ENCODE measurements at places on chromosomes 6 and 20. TPM values are rescaled to one million over a fixed set of nuclear protein-coding genes. Genes with fewer than 3 reads are reported as not detected.

DNA sequence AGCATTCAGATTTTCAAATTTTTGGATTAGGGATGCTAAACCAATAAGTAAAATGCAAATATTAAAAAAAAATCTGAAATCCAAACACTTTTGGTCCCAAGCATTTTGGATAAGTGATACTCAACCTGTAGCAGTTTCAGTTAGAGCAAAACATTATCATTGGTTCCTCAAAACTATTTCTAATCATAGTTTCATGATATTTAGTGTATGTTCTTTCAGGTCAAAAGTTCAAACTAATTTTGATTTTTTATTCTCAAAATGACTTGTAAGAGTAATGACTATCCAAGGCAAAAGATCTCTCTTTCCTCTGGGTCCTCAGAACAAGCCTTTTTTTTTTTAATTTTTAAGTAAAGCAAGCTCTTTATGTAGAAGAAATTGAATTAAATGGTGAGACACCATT, 64.0 kb upstream of the TFB1M start:
- DNase-seq: no peak

Gene VSX1
- polyA plus RNA-seq: not detected

Gene DYNLT1
- 368 TPM for polyA plus RNA-seq

Gene PTCRA
- not detected for polyA plus RNA-seq

DNA sequence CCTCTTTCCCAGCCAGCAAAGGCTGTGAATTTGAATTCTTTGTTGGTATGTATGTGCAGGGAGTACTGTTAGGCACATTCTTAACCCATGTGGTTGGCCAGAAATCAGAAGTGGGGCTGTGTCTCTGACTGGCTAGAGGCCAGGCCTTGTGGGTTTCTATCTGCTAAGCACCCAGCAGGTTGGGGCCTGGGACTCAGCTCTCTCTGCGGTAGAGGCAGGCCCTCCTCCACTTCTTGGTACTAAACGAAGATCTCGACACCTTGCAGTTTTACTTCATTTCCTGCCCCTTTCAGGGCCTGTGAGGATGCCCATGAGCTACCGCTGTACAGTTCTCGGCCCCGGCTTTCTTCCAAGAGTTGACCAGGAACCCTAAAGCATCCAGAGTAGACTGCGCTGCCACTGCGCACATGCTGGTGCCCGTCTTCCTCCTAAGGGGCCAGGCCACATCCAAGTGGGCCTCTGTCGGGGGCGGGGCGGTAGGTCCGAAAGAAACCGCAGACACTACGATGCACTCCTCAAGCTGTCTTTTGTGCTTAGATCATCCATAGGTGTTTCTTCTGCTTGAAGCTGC, 51.1 kb downstream of the TCP11 start:
- peak; percentile 60 for DNase-seq

Gene ARMH2
- not detected for polyA plus RNA-seq

Gene CST3
- polyA plus RNA-seq: 784 TPM

DNA sequence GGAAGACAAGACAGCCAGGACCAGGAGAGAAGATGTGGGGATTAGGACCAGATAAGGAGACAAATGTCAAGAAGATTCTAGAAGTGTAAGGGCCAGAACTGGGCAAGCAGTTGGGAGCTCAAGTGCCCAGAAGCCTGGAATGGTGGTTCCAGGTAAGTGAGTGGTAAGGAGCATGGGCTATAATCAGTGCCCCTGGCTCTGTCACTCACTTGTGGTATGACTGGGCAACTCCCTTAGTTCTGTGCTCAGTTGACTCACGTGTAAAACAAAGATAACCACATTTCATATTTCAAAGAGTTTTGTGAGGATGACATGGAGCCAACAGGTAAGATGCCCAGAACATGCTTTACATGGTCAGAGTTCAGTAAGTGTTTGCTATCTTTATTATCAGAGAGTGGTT, 11.2 kb downstream of the CCDC167 start:
- no peak for DNase-seq

GRCh38 chr20:49969234-49969633, 13.5 kb upstream of the SNAI1 start:
- DNase-seq: no peak

Gene TPD52L2
- 220 TPM for polyA plus RNA-seq

Gene CASS4
- polyA plus RNA-seq: 10.4 TPM

DNA sequence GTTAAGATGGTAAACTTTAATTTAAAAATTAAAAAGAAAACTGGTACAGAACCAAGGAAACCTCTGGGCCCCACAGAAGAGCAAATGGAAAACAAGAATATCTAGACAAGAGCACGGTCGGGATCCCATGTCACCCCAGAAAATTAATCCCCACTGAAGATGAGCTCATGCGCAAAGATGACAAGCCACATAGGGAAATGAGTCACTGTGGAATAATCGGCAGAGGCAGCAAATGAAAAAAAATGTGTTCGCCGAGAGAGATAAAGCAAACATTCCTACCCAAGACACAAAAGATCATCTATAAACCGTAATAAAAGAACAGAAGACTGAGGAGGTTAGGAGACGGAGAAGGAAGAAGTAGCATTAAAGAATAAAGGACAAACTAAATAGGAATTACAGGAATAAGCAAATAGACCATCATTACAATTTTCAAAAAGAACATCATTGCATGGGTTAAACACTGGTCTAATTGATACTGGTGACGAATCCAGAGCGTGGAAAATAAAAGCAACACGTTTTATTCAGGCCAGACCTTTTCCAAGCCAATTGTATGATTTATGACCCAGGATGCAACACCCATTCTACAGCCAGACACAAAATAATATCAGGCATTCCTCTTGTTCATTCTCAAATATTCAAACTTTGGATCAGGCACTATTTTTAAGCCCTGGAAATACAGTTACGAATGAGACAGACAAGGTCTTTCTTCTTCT, 138.0 kb upstream of the ARID1B start:
- DNase-seq: no peak

Gene OR2H1
- polyA plus RNA-seq: not detected

Gene STK38
- 51.1 TPM for polyA plus RNA-seq

DNA sequence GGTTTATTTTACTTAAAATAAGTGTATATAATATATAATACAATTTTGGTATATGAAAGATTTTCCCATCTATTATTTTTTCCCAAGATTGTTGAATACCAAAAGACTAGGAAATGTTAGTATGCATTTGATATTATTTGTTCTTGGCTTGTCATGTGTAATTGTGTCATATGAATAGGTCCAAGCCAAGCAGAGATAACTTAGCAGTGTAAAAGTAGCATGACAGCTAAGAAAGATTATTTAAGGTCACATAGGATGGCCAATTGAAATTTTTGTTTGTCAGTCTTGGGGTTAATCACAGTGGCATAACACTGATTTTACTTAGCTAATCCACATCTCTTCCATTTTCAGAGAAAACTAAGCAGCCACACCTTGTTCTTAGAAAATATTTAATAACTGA, 38.8 kb upstream of the RSPO3 start:
- no peak for DNase-seq

DNA sequence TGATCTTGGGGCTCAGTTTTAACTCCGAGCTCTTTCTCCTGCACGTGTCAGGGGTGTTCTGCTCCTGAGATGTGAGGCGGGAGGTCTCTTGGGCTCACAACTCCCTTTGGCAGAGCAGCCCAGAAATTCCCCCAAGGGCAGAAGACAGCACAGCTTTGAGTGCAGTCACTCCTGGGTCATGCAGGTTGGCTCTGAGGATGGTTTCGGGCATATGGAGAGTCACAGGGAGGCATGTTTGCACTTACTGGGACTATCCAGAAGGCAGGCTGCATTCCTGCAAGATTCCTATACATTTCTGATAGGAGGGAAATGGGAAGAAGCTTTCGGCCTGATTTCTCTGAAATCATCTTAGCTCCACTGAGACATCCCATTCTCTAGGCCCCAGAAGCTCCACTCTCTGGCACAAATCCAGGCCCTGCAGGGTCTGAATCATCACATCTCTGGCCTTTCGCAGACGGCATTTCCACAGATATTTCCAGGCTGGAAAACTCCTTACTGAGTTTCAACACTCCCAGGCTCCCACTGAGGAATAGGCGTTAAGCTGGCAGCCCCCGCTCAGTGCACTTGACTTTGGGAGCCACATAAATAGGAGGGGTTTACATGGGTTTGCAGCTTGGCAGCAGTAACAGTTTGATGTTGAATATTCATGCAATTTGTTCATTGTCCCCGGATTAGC, 39.7 kb downstream of the AGPAT4 start:
- DNase-seq: peak; percentile 93

DNA sequence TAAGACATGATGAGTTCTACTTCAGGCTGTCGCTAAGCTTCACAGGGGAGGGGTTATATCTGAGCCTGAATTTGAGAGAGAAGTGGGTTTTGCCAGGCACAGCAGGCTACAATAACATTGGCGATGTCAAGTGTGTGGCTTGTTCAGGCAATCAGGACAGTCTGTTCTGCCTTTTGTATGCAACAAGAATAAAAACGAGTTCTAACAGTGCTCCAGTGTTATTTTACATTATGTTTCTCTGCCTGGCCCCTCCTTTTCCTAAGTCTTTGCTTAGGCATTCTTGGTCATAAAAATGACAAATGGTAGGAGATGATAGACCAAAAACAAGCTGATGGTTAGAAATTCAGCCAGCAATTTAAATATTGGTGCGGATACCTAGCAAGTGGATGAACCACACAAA, 26.8 kb downstream of the PAQR8 start:
- DNase-seq: no peak

DNA sequence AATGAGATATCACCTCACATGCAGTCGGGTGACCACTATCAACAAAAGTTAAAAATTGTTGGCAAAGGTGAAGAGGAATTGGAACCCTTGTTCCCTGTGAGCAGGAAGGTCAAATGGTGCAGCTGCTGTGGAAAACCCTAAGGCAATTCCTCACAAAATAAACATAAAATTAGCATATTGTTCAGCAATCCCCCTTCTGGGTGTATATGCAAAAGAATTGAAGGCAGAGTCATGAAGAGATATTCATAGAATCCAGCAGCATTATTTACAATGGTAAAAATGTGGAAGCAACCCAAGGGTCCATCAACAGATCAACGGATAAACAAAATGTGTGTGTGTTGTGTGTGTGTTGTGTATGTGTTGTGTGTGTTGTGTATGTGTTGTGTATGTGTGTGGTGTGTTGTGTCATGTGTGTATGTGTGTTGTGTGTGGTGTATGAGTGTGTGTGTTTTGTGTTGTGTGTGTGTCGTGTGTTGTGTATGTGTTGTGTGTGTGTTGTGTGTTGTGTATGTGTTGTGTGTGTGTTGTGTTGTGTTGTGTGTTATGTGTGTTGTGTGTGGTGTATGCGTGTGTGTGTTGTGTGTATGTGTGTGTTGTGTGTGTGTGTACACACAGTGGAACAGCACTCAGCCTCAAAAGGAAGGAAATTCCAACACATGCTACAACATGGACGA, 245.1 kb downstream of the ERMARD start:
- no peak for DNase-seq

GRCh38 chr20:48826883-48827771, 672 bp downstream of the PREX1 start:
- peak; percentile 36 for DNase-seq

- DNase-seq: no peak
Observed at GRCh38 chr6:501891-502601, 110.5 kb downstream of the IRF4 start.

DNA sequence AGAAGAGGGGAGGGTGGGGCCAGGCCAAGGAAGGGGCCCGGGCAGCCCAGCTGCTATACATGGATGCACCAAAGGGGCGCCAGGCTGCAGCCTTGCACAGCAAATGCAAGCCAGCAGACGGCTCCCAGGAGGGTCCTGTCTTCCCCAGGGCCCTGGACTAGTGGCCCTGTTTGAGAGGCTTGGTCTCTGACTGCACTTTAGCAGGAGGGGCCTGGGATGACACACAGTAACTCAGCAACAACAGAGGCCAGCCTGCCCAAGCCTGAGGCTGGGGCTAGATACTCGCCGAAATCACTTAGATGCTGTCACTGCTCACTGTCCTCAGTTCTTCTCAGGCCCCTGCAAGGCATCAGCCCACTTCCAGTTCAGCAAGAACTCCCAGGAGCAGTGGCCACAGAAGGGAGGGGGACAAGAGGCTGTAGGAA, 73.5 kb downstream of the TRAM2 start:
- peak; percentile 77 for DNase-seq

Gene MICA
- polyA plus RNA-seq: 36.9 TPM

- no peak for DNase-seq
Observed at GRCh38 chr6:8435845-8436168, 462 bp upstream of the SLC35B3 start.

Gene IMPG1
- not detected for polyA plus RNA-seq

DNA sequence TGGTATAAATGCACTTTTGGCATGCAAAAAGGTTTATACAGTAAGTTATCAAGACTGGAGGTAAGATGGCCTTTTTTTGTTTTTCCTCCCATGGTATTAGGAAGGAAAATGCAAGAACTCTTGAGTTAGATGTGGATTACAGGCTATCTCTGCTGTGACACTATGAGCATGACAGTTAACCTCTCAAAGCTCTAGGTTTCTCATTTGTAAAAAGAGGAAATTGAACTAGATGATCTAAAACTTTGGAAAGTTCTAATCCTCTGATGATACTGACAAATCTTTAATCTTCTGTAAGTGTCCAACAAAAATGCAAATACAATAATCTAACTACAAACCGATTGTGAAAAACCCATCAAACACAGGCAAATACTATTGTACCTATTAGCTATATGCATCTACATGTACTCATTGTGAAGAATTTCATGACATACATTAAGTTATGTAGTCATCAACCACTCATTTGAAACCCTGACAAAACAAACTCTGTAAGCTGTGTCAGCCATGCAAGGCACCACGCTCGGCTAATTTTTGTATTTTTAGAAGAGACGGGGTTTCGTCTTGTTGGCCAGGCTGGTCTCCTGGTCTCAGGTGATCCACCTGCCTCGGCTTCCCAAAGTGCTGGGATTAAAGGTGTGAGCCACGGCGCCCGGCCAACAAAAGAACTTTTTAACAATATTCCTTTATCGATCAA, 4.2 kb downstream of the CDK19 start:
- no peak for DNase-seq

DNA sequence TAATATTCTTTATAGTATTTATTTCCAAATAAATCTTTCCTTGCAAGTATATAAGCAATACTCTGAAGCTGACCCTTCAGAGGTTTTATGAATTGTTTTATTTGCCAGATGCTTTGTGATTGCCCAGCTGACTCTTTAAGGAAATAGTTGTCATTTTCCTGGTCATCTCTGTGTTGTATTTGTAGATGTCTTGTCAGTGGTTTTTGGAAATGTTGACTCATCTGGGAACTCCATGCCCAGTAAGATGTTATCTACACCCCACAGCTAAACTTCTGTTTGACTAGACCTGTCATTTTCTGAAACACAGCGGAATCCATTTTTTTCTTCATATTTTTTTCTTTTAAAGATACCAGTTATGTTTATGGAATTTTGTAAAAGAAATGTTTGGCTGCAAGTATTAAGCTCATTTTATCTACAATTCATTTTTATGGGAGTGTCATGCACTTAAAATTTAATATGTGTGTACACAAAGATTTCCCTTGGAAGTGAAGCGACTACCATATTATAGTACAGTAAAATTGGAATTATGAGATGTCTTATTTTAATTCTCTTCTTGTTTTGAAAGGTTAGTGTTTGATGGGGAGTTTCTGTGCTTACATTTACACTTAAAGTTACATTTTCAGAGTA, 491.0 kb downstream of the NKAIN2 start:
- no peak for DNase-seq

GRCh38 chr6:41599852-41600445, 38.3 kb upstream of the MDFI start:
- no peak for DNase-seq

- DNase-seq: peak; percentile 67
Observed at GRCh38 chr6:20126789-20127653, 85.2 kb downstream of the MBOAT1 start.
